Cortex of kidney (tissue), 1 donor: ENCODE measurements at places on chromosomes 5 and 9.

- no peak for DNase-seq
Observed at GRCh38 chr9:8284884-8285283, 485.3 kb upstream of the DMAC1 start.

DNA sequence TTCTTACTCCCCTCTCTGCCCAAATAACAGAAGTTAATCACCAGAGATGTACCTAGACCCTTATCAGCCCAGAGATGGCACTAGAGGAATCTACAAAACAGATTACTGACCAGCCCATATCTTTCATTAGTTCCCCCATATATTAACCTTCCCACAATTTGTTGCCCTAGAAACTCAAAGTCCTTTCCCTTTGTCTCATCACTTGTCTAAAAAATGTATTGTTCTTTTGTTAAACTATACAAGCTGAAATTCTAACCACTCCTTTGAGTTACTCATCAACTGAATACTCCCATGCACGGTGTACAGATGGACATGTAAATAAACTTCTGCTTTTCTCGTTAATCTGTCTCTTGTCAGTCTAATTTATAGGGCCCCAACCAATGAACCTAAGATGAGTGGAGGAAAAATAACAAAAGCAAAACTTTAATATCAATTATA, 130.9 kb downstream of the CCDC192 start:
- DNase-seq, result no peak

- DNase-seq, result no peak
Observed at GRCh38 chr9:1869843-1870242, 145.3 kb upstream of the SMARCA2 start.

DNA sequence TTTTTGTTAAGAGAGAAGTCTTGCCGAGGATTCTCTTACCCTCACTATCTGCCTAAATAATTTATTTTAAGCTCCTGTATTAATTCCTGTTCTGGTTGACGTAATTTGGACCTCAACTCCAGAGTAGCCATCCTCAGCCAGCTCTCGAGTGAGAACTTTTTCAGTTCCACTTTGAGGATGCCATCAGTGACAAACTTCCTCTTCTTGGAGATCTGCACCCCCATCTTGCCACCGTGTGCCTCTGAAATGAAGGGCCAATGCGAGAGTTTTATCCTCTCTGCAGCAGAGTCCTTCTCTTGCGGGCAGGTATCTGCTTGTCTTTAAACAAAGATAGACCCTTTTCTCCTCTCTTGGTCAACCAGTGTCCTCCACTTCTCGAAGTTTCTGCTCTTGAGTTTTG, 19.5 kb upstream of the TMEM174 start:
- DNase-seq, result no peak

DNA sequence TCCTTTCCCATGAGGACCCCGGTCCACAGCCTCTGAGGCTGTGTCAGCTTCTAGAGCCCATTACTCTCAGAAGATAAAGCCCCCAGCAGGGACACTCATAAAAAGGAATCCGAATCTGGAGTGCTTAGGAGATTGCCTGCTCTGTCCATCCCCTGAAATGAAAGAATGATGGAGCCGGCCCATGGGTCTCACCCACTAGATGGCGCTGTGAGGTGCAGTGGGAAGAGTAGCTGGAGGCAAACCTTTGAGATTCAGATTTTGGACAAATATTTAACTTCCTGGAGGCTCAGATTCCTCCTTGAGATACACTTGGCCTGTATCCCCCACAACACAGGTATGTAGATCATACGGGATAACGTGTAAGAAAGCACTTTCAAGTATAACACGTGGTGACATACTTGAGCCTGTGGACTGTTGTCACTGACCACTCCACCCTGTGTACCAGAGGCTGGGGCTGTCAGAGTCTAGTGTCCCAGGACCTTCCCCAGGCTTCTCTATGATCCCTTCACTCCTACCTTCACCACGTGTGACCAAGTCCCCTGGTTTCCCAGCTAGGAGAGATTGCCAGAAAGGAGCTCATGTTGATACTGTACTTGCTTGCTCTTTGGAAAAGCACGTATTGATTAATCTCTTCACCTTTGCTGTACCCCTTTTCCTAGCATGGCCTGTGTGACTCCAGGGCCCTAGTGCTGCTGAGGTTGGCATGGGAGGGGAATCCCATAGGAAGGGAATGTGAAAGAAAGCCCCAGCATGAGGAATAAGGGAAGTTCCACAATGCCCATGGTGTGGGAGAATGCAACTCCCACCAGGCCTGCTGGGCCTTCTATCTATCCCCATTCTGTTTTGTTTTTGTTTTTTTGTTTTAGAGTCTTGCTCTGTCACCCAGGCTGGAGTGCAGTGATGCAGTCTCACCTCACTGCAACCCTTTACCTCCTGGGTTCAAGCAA, 32.1 kb downstream of the TRMO start:
- no peak for DNase-seq

DNA sequence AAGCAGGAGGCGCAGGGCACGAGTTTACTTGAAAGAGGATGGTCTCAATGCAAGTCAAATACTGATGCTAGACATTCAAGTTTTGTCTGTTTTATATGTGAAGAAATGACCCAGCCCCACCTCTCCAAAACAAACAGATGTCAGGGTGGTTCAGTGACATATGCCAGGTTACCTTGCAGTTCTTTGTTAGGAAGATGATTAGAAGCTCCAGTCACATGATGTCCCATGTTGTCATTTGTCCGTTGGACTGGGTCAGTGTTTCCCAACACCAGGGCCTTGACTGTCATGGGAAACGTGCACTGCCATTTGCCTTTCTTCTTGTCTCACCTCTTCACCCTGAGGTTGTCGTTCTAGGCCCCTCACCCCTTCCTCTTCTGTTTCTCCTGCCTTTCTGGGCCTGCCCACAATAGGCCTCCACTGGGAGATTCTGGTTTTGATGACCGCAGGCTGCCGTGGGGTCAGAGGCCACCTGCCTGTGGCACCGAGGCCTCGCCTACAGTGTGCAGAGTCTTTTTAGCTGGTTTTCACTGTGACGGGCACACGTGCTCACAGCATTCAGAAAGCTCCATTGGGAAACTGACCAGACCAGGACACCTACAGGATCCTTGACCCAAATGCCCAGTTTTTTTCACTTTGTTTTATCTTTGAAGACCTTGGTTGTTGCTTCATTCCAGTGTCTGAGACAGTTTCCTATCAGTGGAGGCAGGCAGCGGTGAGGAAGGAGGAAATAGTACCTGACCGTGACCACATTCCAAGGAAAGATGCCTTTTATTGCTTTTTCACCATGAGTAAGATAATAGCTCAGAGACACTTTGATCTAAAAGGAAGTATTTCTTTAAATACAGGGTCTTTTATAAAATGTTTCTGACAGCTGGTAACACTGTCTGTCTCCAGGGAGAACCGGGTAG, 123.1 kb downstream of the PIP5K1B start:
- no peak for DNase-seq

DNA sequence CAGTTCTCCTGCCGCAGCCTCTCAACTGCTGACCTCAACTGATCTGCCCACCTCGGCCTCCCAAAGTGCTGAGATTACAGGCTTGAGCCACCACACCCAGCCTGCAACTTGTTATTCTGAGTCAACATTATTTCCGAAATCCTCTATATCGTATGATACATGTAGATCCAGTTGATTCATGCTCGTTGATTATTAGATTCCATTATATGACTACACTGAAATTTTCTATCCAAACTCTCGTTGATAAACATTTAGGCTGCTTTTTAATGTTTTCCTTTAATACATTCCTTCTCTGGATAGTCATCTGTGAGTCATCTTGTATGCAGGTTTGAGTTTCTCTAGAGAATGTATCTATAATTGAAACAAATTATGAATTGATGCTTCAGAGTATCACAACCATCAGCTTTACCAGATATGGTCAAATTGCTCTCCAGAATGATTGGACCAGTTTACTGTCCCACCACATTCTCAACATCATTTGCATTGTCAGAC, 4.1 kb downstream of the CDK7 start:
- no peak for DNase-seq

- DNase-seq, result no peak
Observed at GRCh38 chr5:158880483-158881001, 219.2 kb downstream of the EBF1 start.

GRCh38 chr5:130335117-130335516, 430.9 kb downstream of the CHSY3 start:
- no peak for DNase-seq

GRCh38 chr5:33832404-33833236, 59.2 kb downstream of the ADAMTS12 start:
- no peak for DNase-seq

- DNase-seq, result no peak
Observed at GRCh38 chr5:35908228-35908627, 30.2 kb downstream of the CAPSL start.

DNA sequence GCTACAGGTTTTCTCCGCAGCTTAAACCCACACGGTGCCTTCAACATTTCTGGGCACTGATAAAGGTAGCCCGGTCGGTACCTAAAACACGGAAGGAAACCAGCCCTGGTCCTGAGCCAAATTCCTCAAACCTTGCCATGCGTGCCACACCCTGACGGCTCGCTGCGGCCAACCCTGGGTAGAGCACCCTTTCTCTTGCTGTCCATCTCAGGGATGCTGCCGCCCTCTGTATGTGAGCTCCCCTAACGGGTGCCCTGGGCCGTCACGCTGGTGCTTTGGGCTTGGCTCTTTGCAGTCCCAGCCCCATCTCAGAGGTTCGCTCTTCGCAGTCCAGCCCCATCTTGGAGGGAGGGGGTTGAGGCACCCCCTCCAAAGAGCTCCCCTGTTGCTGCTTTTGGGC, 43.9 kb downstream of the PNPLA7 start:
- DNase-seq, result no peak

DNA sequence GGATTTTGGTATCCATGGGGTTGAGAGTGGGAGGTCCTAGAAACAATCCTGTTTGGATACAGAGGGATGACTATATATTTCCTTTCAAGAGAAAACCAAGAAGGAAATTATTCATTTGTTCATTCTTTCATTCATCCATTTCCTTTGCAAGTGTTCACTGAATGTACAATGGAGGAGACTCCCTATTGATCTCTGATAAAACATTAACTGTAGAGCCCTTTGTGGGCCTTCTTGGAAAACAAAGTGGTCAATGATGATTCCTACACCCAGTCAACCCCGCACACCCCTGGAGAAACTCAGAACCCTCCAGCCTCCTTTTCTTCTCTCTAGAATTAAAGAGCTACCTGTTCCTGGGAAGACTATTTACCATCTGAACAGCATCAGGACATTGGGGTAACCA, 247.3 kb downstream of the AUH start:
- no peak for DNase-seq

DNA sequence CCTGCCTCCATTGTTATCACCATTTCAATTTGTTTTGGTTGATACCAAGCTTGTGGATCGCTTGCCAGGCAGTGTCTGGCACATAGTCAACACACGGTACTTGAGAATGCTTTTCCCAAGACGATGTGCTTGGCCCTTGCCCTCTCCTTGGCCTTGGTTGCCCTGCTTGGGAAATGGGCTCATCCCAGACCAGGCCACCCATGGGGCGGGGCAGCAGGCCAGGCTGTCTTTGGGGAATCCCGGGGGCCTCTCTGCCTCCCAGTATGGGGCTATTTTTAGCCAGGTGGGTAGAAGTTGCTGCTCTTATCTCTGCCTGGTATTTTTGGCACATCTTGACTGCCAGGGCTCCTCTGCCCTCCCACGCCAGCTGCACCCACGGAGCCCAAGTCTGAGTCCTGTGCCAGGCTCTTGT, 49.9 kb downstream of the LMX1B start:
- no peak for DNase-seq

DNA sequence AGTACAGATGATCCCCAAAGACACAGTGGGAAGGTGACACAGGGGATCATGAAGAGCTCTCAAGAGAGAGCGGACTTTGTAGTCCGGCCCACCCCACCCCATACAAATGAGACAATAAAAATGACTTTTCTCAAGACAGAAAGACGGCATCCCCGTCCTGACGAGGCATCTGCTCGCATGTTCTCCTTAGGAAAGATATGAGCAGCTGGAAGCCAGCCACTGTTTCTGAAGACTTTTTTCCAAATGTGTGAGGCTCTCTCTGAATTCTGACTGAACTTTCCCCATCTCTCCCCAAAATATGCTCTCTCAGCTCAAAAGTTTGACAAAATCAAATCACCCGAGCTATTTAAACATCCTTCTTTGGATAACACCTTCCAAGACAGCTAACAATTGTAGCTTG, 105.2 kb downstream of the RFK start:
- DNase-seq, result no peak

DNA sequence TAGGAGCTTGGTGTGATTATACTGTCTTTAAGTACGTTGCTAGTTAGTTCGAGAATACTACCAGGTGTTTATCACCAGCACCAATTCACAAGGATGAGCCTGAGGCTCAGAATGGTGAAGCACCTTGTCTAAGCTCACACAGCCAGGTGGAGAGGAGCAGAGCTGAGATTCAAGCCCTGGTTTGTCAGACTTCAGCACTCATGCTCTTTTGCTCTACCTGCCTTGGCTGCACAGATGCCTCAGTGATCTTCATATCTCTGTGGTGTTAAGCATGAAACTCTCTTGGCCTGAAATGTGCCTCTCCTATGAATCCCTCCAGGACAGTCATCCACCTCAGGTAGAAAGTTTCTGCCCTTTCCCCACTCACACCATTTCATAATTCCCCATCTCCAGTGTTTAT, 12.2 kb downstream of the CAMK4 start:
- no peak for DNase-seq

DNA sequence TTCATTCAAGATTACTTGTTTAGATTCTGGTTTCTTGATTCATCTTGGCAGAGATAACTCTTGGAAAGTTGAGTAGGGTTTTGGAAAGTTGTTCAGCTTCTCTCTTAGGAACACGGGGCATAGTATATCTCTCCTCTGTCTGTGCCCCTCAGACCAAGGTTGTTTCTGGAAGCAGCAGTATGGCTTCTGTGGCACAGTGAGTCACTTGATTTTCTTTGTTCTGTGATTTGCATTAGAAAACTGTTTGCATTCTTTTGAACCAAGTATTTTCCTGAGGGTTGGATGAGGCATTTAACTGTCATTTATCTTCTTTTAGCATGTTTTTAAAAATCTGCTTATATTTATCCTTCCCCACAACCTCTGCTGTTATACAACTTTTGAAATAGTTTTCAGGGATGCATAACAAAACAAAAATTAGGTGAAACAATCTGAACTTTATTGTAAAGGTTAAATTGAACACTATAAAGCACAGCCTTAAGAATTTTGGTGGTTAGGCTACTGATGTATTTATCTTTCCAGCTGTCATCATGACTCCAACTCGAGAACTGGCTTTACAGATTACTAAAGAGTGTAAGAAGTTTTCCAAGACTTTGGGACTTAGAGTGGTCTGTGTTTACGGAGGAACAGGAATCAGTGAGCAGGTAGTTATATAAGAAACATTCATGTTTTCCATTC, 26.5 kb downstream of the DDX46 start:
- DNase-seq, result no peak

DNA sequence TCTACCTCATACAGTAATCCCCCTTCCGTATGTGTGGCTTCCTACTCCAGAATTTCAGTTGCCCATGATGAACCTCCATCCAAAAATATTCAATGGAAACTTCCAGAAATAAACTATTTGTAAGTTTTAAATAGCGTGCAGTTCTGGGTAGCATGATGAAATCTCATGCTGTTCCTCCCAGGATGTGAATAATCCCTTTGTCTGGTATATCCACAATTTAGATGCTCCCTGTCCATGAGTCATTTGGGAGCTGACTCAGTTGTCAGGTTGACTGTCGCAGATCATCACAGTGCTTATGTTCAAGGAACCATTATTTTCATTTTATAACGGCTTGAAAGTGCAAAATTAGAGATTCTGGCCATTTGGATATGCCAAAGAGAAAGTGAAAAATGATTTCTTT, 290.1 kb upstream of the CDH9 start:
- DNase-seq, result no peak
